IMR-90 (cell line): ENCODE measurements at places on chromosomes 2 and 18. TPM values are rescaled to one million over a fixed set of nuclear protein-coding genes. Genes with fewer than 3 reads are reported as not detected.

GRCh38 chr2:71151620-71152019, 21.2 kb downstream of the MPHOSPH10 start:
- DNase-seq: no peak

- DNase-seq: no peak
These were observed 65.0 kb upstream of the HPCAL1 start for GRCh38 chr2:10237392-10238321.

The SPR gene
- 14.3 and 14.9 TPM in 2 replicates for polyA plus RNA-seq

DNA sequence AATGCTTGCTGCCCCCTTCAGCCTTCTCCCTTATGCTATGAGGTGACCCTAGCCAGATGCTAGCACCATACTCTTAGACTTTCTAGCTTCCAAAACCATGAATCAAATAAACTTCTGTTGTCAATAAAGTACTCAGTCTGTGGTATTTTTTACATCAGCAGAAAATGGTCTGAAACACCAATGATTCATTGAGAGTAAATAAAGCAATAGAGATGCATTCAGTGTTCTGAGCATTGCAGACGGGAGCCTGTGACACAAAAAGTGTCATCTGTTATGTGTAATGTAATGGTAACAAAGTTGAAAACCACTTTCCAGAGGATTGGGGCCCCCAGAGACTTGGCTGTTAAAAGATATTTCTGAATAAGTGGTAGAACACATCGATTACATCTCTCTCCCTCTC, 758.0 kb upstream of the NRXN1 start:
- DNase-seq: peak; percentile 50

GRCh38 chr18:62386091-62386490, 61.0 kb downstream of the TNFRSF11A start:
- no peak for DNase-seq

The NT5DC4 gene
- not detected in 2 replicates for polyA plus RNA-seq

GRCh38 chr2:133400411-133400810, 167.9 kb downstream of the NCKAP5 start:
- no peak for DNase-seq

The ANAPC1 gene
- 11.7 and 14.6 TPM in 2 replicates for polyA plus RNA-seq

GRCh38 chr2:18384242-18384641, 176.2 kb downstream of the RDH14 start:
- peak; percentile 25 for DNase-seq

The KCNS3 gene
- polyA plus RNA-seq: 2.0 and 2.9 TPM in 2 replicates

The C2orf78 gene
- 0.03 TPM in 1 of 2 replicates, not detected in the other for polyA plus RNA-seq

DNA sequence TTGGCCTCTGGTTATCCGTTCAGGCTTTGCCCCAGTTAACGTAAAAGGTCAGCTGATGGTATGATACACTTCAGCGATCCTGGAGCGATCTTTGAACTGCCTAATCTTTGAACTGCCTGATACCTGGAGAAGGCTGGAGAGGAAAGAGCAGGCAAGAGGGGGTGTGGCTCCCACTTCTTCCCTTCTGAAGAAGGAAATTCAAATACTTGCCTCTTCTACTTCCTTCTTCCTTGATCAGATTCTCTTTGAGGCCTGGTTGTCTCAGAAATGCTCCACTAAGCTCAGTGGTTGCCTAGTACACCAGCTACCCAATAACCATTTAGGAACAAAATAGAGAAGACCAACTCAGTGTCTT, 619 bp downstream of the GALM start:
- DNase-seq: peak; percentile 32

DNA sequence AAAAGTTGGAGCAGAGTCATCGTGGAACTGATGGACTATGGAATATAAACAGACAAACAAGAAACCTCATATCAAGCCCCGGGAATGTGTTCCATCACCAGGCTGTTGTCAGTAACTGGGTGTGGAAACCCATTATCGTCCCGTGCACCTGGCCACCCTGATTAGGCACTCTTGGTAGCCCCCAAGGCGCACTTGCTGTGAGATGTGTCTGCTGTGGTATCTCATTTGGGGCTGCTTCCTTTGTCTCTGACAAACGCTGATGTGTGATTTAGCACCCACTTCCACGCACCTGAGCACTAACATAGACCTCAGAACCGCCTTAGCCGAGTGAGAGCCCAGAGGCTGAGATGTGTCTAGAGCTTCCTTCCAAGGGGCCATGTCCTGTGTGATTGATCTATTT, 96.3 kb downstream of the PRPF40A start:
- DNase-seq: no peak

- no peak for DNase-seq
These were observed 12.5 kb downstream of the ZNF407 start for GRCh38 chr18:74610051-74610615.

The GALNT14 gene
- polyA plus RNA-seq: 0.15 TPM in 1 of 2 replicates, not detected in the other

DNA sequence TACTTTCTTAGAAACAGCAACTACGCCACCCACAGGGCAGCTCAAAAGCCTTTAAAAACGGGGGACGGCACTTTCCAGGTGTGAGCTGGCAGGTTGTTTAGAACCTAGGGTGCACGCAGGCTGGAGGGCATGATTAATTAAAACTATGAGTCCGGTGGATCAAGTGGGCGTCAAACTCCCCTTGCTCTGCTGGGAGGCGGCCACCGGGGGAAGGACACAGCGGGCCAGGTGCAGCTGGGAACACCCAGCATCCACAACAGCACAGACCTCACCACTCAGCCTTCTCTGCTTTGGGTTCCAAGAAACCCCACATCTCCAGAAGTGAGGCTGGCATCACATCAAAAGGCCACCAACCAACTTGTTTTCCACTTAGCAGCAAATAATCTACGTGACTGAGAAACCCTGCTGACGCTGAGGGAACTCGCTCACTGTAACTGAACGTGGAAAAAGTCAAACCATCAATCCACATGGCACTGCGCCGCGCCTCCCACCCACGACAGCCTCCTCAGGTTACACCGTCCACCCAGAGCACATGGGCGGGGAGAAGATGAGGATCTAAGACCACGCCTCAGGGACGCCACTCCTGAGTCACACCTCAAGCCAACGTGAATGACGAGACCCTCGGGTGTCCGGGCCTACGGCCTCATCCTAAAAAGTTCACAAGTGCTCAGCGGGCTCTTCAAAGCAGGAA, 118.2 kb downstream of the ZNF516 start:
- no peak for DNase-seq

GRCh38 chr2:45776160-45776955, 124.9 kb downstream of the PRKCE start:
- DNase-seq: peak; percentile 16

The LRRC30 gene
- not detected in 2 replicates for polyA plus RNA-seq

- DNase-seq: peak; percentile 82
These were observed 21.3 kb downstream of the HNRNPLL start for GRCh38 chr2:38581193-38582147.

The MYOM1 gene
- 0.04 and 0.10 TPM in 2 replicates for polyA plus RNA-seq

The RAD51AP2 gene
- polyA plus RNA-seq: not detected in 2 replicates

DNA sequence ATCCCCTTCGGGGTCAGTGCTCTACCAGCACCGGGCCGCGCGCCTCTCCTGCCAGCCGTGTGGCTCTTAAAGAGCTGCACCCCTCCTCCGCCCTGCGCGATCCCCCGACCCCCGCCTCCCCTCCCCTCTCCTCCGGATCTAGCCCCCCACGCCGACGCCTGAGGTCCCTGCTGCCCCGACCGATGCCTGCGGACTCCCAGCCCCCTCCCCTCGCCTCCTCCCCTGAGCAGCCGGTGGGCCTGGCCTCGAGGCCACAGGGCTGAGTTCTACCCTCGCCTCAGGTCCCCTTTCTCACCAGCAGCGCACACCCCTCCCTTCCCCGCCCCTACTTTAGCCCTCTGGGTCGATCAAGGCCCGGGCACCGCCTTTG, 5.8 kb upstream of the SIX3 start:
- no peak for DNase-seq

The NAGK gene
- polyA plus RNA-seq: 146 and 150 TPM in 2 replicates

The RAB27B gene
- polyA plus RNA-seq: 0.06 and 0.24 TPM in 2 replicates

The C2orf72 gene
- 0.09 and 0.24 TPM in 2 replicates for polyA plus RNA-seq

GRCh38 chr2:120536141-120536540, 190.2 kb downstream of the INHBB start:
- no peak for DNase-seq

DNA sequence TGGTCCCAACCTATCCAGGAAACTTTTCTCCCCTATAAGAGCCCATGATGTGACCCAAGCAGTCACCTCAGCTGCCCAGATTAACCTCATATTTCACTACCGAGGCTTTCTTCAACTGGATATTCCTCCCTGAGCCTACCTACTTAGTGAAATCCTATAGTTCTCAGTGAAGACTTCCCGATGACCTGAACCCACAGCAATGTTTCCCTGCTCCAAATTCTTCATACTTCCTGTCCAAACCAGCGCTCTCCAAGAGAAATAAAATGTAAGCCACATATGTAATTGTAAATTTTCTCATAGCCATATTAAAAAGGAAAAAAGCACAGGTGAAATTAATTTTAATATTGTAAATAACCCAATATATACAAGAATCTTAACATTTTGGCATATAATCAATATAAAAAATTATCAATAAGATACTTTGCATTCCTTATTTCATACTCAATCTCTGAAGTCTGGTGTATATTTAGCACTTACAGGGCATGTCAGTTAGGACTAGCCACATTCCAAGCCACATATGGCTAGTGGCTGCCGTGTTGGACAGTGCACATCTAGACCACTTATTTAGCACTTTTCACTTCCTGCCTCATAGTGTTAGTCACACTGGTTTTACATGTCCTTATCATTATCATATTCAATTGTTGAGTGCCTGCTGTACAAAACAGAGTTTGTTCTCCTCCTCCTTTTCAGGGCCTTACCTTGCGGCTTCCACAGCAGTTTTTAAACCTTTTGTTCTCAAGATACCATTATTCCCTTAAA, 1.9 kb upstream of the STAT4 start:
- DNase-seq: peak; percentile 75

The ZC3H6 gene
- 0.55 and 0.60 TPM in 2 replicates for polyA plus RNA-seq

- no peak for DNase-seq
These were observed 13.4 kb upstream of the HPCAL1 start for GRCh38 chr2:10289352-10289751.

The LOXHD1 gene
- not detected in 2 replicates for polyA plus RNA-seq

GRCh38 chr2:232940724-232941123, 70.7 kb downstream of the SNORC start:
- no peak for DNase-seq

GRCh38 chr18:45635893-45636509, 20.7 kb downstream of the SLC14A2 start:
- DNase-seq: no peak

- no peak for DNase-seq
These were observed 66.5 kb downstream of the SFXN5 start for GRCh38 chr2:73004889-73005596.

- no peak for DNase-seq
These were observed 26.2 kb downstream of the SERPINB4 start for GRCh38 chr18:63617915-63618234.

DNA sequence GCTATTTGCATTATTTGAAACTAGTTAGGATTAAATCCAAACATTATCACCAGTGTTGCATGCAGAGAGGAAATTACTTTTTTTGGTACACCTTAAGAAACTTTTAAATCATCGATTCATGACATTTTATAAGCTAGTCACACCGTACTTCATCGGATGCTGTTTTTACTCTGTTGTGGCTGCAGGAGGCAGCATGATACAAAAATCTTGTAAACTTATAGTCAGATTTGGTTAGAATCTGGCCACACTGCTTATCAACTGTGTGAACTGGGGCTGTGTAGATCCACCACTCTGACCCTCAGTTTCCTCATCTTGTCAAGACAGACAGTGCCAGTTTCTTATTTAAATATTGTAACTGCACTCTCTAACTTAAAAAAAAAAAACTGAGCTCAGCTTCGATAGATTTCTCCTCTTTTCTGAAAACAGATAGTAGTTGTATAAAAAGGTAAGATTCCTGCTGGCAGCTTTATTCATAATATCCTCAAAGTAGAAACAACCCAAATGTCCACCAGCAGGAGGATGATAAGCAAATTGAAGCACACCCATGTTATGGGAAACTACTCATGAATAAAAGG, 77.8 kb downstream of the RAPGEF4 start:
- DNase-seq: peak; percentile 50

DNA sequence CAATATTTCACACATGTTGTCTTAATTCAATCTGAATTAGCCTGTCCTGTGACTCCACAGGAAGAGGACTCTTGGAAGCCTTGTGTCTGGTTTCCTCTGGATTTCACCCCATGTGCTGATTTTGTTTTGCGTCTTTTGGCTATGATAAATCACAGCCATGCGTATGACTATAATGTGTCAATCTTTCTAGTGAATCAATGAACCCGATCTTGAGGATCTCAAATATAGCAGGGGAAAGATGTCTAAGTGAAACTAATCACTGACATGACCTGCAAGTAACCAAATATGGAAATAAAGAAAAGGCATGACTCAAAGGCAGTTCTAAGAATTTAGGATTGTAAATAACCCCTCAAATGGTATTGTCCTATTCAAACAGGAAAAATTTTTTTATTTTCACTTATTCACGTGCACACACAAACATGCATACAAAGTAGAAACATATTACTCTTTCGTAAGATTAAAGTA, 8.2 kb downstream of the WDFY1 start:
- DNase-seq: peak; percentile 38

The LIMS3 gene
- polyA plus RNA-seq: 0.44 and 0.99 TPM in 2 replicates

GRCh38 chr2:43273529-43273928, 47.1 kb upstream of the ZFP36L2 start:
- peak; percentile 63 for DNase-seq

DNA sequence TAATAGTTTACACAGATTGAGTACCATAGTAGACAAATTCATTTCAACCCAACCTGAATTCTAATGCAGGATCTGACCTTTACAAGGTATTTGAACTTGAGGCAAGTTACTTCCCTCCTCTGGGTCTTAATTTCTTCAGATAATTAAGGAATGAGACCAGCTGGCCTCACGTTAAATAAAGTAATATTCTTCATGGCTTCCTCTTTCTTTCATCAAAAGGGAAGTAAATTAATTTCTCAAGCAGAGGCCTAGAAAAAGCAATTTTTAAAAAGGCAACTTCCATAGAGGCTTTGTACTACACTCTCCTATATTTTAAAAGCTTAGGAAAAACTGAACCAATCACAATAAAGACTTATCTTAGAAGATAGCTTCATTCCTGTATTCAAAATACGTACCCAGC, 109.2 kb downstream of the EXOC6B start:
- DNase-seq: no peak

DNA sequence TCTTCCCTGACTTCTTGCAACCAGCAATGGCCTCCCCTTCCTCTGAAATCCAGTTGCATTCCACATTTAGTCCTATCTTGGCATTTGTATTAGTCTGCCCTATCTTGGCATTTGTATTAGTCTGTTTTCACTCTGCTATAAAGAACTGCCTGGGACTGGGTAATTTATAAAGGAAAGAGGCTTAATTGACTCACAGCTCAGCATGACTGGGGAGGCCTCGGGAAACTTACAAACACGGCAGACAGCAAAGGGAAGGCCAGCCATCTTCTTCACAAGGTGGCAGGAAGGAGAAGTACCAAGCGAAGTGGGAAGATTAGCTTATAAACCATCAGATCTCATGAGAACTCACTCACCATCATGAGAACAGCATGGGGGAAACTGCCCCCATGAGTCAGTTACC, 234.5 kb upstream of the COPS8 start:
- no peak for DNase-seq

- DNase-seq: no peak
These were observed 46.7 kb upstream of the LCLAT1 start for GRCh38 chr2:30400151-30400954.

GRCh38 chr2:203437511-203437910, 97.6 kb downstream of the RAPH1 start:
- no peak for DNase-seq
